ENCODE measurements at places on chromosomes 1 and 21.

DNA sequence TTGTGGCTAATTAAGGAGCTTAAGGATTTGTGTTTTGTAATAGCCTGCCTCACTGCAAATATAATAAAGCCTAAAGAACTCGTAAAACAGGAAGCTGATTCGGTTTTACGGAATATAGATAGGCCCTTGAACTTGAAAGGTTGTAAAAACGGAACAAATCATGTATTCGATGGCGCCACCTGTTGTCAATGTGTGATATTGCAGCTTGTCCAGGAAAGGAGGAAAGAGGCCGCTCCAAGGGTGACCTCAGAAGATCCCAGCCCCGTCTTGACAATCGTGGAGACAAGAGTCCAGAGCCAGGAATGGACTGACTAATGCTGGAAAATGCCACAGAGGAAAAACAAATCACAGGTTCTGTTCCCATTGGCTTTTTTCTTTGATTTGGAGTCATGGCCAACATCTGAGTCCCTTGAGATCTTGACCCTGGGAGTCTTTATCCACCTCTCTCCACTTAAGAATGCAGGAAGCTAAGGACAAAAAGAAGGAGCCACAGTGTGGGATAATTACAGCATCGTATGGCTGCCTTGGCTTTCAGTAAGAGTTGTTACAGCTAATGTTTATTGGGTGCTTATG lies 7.0 kb upstream of the IGSF21 start:
- DNase-seq = peak; percentile 11

DNA sequence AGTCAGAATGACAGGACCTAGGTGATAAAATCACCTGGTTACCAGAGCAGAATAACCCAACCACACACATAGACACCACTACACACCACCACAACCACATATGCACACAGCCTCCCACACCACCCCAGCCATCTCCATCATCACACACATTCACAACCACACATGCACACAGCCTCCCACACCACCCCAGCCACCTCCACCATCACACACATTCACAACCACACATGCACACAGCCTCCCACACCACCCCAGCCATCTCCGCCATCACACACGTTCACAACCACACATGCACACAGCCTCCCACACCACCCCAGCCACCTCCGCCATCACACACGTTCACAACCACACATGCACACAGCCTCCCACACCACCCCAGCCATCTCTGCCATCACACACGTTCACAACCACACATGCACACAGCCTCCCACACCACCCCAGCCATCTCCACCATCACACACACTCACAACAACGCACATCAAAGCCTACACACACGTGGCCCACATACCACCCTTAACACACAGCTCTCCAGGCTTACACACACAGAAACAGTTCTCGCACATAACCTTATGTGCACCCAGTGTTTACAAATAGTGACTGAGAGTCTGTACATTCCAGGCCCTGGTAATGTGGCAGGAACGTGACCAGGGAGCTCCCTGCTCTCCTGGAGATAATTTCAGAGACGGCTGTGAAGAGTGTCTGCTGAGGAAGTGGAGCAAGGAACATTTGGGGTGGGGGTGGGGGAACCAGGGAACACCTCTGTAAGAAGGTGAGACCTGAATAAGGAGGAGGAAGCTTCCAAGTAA lies 3.3 kb upstream of the GJB3 start:
- no peak for DNase-seq

GRCh38 chr21:41651406-41651805 lies 115.4 kb downstream of the RIPK4 start:
- no peak for DNase-seq

- DNase-seq = no peak
Observed at GRCh38 chr1:46811053-46811452, 12.2 kb downstream of the CYP4B1 start.

- DNase-seq = no peak
Observed at GRCh38 chr1:203440771-203441170, 34.8 kb upstream of the PRELP start.

- DNase-seq = no peak
Observed at GRCh38 chr1:184768467-184768866, 13.8 kb upstream of the EDEM3 start.

GRCh38 chr1:26861286-26861701 lies 1.7 kb upstream of the SFN start:
- DNase-seq = no peak

- DNase-seq = no peak
Observed at GRCh38 chr1:27047914-27048313, 35.3 kb upstream of the TENT5B start.

DNA sequence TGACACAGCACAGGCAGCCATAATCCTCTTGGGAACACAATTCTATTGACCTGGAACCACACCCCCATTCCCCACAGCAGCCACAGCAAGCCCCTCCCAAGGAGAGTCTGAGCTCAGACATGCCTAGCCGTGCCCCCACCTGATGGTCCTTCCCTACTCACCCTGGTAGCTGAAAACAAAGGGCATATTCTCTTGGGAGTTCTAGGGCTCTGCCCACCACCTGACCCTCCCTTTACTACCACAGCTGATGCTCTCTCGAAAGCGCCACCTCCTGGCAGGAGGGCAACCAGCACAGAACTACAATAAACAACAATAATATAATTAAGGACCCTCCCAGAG lies 184.8 kb upstream of the COA6 start:
- no peak for DNase-seq

DNA sequence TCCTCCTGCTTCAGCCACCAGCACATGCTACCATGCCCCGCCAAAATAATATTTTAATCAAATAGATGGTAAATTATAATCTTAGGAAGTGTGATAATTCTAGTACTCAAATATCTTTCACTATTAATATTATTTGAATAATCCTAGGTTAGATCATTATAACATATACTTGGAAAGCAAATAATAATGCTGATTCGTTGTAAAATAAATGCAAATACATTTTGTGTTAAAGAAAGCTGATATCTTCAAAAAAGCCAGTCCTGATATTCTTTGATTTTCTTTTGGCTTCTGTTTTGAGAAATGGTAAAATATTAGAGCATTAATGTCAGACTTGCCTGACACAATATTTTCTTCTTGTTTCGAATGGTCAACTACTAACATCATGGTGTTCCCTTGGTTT lies 116.3 kb upstream of the ADAMTS5 start:
- no peak for DNase-seq

DNA sequence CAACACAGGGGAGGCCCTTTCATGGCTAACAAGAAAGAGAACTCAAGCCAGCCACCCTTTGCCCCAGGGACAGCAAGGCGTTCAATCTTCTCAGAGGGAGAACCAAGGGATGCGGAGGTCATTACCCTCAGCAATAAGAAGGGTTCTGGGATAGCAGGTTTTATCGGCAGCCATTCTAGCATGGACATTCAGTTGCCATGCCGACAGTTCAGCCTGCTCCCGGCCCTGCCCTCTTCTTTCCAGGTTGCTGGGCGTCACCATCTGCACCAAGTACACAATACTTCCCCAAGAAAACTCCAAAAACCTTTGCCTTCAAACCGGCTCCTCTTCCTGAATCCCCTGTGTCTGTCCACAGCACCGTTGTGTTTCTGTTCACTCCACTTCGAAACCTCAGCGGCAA lies 47.1 kb downstream of the SYT2 start:
- no peak for DNase-seq

DNA sequence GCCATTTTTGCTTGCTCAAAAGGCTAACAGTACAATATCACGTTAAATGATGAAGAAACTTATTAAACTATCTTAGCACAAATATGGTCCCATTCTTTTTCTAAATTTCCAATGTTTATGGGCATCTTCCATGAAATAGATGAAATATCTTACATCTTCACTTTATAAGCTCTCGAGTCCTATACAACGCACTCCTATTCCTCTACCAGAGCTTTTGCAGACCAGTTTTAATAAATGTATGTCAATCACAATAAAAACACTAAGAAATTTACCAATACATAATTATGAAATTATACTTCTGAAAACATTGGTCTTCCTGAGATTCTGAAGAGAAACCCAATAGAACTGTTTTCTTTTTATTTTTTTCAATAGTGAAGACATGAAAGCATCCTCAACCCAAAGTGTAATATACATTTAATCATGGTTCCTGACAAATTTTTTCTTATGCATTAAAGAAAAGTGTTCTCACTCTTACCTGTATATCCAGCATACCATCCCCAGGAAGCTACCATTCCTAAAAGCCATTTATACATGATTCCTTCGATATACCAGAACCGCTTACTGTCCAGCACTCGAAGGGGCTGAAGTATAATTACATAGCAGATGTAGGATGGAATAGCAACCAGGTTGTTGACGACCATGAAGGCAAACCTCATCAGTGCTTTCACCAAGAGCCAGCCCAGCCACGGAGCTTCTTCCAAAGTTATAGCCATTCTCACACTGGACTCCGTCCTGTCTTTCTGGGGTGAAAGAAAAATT lies 1.8 kb downstream of the LPGAT1 start:
- no peak for DNase-seq

- DNase-seq = peak; percentile 66
Observed at GRCh38 chr1:206575165-206575893, 36.9 kb downstream of the EIF2D start.

- DNase-seq = no peak
Observed at GRCh38 chr1:228786361-228787129, 51.3 kb downstream of the RHOU start.

DNA sequence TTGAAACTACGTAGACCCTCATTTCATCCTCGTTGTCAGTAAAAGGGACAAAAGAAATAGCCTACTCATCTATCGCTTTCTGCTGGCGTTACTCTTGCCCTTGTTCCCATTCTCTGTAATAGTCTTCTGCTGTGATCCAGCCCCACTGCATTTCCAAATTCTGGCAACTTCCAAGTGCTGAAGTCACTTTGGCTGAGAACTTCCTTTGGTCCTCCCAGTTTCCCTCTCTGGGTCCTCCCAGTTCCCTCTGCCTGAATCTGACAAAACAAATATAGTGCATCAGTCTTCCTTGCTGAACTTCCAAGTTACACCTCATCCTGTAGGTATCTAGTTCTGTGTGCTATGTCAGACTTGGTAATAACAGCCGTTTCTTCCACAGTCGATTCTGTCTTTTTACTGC lies 47.0 kb upstream of the PLA2G4A start:
- no peak for DNase-seq

DNA sequence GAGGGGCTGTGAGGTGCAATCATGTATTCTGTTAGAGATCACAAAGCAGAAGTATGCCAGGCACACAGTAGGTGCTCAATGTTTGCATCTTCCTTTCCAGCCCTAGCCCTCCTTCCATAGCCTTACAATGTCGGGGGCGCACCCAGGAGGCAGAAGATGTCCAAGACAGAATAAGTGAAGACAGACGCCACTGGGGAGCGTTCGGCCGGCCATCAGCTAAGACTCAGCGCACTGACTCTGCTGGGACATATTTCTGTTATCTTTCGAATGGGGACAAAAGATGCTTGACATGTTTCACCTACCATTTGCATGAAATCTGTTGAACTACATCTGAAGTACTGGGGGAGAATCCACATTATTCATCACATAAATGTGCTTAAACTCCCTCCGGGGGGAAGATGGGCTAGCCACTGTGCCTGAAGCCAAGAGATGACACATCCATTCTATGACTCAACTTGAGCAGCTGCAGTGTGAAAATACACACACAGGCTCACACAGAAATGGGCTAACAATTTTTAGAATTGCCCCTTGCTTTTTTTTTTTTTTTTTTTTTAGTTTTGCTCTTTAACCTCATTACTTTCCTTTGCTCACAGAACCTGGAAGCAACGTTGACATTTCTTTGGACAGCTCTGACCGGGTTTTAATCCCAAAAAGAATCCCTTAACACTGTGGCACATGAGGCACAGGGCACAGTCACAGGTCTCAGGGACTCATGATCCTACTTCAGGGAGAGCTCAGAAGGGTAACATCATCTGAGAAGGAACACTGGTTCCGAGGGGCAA lies 7.9 kb downstream of the TIAM1 start:
- no peak for DNase-seq

DNA sequence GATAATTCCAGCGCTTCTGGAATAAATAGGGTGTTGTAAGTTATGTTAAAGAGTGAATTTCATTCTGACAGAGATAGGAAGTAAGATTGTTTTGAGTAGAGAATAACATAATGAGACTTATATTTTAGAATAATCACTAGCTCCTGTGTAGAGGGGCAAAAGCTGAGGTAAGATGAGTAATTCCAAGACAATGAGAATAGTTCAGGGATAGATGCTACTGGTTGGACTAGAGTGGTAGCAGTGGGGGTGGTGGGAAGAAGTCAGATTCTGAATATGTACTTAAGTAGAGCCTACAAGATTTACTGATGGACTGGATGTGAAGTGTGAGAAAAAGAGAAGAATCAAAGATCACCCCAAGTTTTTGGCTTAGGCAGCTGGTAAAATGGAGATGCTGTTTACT lies 23.3 kb upstream of the MOV10 start:
- no peak for DNase-seq

- DNase-seq = no peak
Observed at GRCh38 chr1:26582836-26583460, 53.4 kb downstream of the RPS6KA1 start.

DNA sequence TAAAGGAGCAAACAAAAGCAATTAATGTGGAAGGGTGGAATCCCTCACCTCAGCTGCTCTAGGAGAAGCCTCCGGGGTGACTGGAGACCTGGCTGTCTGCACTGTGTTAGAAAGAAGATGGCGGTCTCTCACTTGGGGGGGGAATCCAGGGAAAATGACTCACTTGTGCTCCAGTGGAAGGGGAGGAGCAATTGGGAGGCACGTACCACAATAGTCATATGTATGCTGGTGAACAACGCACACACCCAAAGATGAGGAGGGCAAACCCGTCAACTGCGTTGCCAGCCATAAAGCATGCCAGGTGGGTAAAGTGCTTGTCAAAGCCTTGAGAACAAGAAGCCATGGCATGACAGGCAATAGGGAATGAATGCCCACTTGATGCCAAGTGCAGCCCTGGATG lies 22.1 kb downstream of the PLEKHA6 start:
- DNase-seq = no peak

DNA sequence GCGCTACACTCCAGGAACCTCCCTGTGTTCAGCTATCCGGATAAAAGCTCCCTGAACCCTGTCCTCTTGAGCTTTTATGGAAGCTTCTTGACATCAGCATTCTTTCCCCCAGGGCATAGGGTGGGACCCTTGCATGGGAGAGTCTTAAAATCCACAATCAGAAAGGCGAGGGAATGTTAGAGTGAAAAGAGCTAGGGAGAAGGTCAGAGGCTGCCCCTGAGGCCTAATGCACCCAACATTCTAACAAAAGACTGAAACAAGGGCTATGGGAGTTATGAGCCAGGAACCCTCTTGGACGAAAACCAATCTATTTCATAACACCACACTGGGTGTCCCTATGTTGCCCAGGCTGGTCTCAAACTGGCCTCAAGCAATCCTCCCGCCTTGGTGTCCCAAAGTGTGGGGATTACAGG lies 36.7 kb downstream of the NEK2 start:
- DNase-seq = no peak

DNA sequence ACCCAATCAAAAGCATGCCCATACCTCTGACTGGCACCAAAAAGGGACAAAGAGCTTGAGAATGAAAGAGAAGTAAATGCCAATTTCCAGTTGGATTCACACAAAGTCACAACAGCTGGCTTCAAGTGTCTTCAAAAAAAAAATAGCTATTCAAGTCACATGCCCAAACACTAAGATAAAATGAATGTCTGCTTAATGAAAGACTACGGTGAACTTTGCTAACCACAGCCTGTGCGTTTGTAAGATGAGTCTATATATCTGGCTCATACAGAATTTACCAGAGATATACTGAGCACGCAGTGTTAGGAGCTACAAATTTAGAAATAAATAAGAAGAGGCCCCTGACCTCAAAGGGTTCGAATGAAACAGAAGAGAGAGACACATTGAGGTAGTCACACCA lies 73.2 kb downstream of the DAB1 start:
- no peak for DNase-seq

Measured in GDM1 (cell line).